Neural progenitor cell (in vitro differentiated cells): ENCODE measurements at places on chromosomes 16 and 17. TPM values are rescaled to one million over a fixed set of nuclear protein-coding genes. Genes with fewer than 3 reads are reported as not detected.

FZD2 gene
- 56.6 and 188 TPM in 2 replicates for total RNA-seq

ITGA3 gene
- total RNA-seq = 7.7 and 11.9 TPM in 2 replicates

SEZ6 gene
- 1.5 and 4.9 TPM in 2 replicates for total RNA-seq

SEPTIN12 gene
- total RNA-seq = not detected in 2 replicates

RHBDF1 gene
- total RNA-seq = 11.0 and 24.4 TPM in 2 replicates

- no peak for DNase-seq
Measured at GRCh38 chr16:86751076-86752030, 173.0 kb downstream of the FOXL1 start.

- DNase-seq = no peak
Measured at GRCh38 chr16:79069121-79069520, 531.4 kb downstream of the MAF start.

- no peak for DNase-seq
Measured at GRCh38 chr16:25020112-25020631, 5.0 kb upstream of the ARHGAP17 start.

GRCh38 chr17:1571341-1571704, 8.7 kb upstream of the PITPNA start:
- no peak for DNase-seq

DNA sequence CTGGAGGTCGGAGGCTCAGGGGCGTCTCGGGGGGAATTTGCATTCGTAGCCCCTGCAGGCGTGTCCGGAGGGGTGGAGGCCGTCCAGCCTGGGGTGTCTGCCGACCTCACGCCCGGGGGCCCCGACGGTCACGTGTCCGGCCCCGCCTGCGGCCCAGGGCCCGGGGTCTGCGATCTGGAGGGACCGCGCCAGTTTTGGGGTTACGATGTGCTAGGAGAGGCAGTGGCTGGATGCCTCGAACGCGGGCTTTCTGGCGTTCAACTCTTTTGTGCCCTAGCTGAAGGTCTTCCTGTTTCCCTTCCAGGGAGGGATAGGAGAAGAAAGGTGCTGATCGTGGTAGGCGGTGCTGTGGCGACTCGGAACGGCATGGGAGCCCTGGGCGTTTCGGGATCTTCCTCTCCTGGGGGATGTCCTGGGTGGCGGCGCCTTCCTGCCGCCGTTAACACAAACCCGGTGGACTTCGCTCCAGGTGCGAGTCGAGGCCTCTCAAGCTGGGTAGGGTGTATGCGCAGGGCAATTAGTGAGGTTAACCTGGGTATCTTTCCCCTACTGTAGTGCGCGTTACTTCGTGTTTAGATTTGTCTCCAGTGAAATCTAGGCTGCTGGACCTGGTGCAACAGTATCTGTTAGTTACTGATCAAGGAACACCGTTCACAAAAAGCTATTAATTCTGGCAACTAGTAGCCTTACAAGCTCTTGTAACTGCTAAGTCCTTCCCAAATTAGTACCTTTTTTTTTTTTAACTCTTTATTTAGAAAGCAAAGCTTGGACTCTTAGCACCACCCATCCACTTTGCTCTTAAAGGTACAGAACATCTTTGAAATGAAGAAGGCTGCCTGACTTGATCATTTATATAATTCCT, 1.3 kb downstream of the AKAP1 start:
- peak; percentile 47 for DNase-seq

DNA sequence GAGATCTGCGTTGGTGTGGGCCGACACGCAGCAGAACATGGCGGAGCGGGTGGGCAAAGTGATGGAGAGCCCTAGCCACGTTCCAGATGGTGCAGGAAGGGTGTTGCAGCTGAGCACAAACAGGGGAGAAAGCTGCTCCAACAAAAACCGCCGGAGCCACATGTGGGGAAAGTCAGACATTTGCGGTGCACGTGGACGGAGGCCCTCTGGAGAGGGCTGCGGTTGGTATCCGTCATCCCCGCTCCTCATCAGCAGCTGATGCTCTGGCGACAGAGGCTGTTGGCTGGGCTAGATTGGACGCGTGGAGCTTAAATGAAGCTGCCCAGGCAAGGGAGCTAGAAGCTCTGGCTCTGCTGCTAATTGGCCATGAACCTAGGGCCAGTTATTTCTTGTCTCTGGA, 43.5 kb upstream of the ADCY9 start:
- DNase-seq = no peak

DNA sequence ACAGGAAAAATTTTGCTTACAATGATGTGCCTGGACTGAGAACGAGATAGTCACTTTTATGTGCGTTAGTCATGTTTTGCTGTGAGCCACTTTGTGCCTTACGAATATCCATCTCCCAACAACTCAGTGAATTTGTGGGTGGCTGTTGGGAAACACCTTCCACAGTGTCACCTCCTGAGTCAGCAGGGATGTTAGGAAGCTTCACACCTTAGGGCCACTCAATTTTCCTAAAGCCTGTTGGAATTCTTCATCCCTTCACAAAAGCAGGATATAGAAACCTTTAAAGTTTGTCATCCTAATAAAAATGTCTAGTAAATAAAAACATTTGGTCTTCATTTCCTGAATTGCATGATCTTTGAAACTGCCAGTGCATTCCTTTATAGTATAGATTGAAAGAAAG, 4.3 kb upstream of the KRTAP3-1 start:
- no peak for DNase-seq

- no peak for DNase-seq
Measured at GRCh38 chr17:73532421-73532901, 111.8 kb downstream of the SDK2 start.

DNA sequence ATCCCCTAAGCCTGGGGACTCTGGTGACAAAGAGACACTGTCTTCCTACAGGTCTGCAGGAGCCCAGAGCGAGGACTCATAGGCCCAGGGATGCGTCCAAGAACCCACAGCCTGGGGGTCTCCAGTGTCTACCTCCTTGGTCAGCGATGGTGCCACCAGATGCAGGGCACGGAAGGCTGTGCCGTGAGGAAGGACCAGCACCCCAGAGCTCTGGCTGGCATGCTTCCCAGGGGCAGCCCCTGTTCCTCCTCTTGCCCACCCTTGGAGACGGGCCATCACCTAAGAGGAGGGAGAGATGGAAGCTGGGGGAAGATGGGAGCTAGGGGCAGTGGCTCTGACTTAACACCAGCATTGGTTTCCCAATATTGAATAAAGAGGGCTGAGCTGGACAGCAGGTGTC, 125.2 kb downstream of the SDK2 start:
- no peak for DNase-seq

GRCh38 chr16:73233846-73234424, 186.0 kb upstream of the ZFHX3 start:
- DNase-seq = no peak

- DNase-seq = no peak
Measured at GRCh38 chr17:81492202-81492601, 20.4 kb downstream of the ACTG1 start.

DNA sequence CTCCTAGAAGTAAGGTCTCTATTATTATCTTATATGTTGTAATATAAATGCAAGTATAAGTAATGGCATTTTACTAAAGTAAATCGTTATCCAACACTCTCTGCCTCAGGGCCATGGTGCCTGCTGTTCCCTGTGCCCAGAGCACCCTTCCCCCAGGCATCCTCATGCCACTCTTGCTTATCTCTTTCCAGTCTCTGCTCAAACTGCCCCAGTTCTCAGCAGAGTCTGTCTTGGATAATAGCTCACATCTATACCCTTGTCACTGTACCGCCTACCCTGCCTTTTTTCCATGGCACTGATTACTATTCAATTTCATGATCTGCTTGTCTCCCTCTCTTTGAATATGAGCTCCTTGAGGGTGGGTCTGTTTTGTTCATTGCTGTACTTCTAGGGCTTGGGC, 31.7 kb downstream of the CDH1 start:
- DNase-seq = no peak

DNA sequence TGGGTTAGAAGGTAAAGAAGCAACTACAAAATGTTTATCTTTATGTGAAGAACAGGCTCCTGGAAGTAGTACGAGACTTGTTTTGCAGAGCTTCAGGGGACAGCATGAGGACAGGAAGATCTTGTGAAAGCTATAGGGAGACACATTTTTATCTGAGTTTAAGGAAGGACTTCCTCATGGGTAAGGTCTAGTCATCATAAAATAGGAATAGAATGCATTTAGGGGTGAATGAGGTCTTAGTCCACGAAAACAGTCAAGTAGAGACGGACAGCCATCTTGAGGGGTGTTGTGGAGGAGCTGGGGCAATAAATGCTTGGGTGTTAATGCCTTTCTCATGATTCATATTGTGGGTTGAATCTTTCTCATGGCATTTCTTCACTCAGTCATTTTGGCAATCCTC, 24.3 kb downstream of the KCNJ16 start:
- no peak for DNase-seq

GRCh38 chr17:54754560-54754959, 146.1 kb upstream of the TOM1L1 start:
- DNase-seq = peak; percentile 4

GRCh38 chr17:18129041-18129502, 20.5 kb downstream of the MYO15A start:
- no peak for DNase-seq

- no peak for DNase-seq
Measured at GRCh38 chr17:61415374-61416210, 15.9 kb downstream of the TBX2 start.

DNA sequence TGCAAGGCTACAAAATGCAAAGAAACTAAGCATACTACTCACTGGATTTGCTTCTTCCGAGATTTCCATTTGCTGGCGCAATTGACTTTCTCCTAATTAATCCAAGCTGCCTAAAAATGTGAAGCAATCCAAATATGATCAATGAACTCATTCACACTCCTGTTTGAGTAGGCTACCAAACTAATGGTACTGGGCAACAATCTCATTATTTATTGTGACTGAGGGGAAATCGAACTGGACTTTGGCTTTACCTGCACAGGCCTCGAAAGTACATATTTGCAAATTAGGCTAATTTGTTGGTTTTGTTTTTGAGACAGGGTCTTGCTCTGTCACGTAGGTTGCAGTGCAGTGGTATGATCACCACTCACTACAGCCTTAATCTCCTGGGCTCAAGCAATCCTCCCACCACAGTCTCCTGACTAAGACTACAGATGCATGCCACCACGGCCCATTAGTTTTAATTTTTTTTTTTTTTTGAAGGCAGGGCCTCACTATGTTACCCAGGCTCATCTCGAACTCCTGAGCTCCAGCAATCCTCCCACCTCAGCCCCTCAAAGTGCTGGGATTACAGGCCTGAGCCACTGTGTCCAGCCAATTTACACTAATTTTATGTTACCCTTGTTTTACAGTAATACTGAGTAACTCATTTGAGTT, 2.6 kb downstream of the ERI2 start:
- DNase-seq = no peak

- no peak for DNase-seq
Measured at GRCh38 chr16:50360779-50361178, 8.0 kb downstream of the BRD7 start.

DNA sequence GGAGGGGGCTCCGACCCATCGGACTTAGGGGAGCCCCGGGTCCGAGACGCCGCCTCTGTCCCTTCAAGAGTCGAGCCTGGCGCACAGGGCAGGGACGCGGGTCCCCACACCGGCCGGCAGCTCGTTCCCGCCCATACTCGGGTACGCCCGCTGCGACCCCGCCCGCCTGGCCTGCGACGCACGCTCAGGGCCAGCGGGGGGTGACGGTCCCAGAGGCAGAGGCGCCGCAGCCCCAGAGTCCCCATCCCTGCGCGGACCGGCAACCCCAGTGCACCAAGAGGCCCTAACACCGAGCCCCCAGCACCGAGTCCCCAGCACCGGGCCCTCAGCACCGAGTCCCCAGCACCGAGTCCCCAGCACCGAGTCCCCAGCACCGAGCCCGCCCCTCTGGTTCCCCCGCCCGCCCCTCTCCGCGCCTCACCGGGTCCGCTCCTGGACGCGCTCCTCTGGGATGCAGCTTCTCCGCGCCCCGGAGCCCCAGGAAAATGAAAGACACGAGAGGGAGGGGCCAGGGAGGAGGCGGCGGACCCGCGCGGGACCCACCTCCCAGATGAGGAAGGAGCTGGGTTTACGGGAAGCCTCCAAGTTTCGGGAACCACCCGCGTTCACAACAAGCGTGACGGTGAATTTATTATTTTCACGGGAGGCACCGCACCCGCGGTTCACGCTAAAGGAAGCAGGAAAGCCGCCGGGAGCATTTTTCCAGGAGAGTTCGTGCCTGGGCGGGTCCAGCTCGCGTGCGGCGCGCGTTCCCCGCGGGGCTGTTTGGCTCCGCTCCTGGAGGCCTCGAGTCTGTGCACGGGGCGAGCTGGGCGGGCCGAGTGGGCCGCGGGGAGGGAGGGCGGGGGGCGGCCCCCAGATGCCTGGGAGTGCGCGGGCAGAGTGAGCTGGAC, at the start of gene SECTM1:
Gene SECTM1, minus strand, starts transcription at position 488 of the 893 bp plus-strand sequence. CDS start 6,526 bp downstream, outside the sequence.
- peak; percentile 72 for DNase-seq
